GM10248 (cell line): ENCODE measurements at places on chromosomes 16 and 17.

GRCh38 chr17:50768346-50768761 is 1.0 kb upstream of the ANKRD40CL start:
- no peak for DNase-seq

DNA sequence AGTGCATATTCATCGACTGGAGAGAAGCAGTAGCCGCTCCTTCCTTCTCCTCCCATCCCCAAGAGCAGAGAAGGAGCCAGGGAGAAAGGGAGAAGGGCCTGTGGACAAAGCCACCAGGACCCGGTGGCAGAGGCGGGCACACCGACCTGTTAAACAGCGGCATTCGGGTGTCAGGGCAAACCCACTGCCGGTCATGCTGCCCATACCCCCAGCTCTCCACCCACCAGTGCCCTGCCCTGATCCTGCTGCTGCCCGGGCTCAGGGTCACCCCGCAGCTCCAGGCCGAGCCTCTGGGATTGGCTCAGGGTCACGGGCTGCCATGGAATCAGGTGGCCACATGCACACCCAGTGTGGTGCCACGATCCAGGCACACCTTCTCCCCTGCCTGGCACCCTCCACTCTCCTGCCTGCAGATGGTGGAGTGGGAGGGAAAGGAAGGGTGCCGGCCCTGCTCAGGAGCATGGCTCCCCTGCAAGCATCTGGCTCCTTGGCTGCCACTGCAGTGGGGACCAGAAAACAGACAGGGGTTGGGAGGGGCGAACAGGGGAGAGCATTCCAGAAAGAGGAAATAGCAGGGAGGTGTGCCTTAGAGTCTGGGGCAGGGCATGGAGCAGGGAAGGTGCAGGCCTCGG is 18.3 kb upstream of the RASD1 start:
- DNase-seq = no peak

GRCh38 chr16:1354815-1355540 is 3.2 kb downstream of the GNPTG start:
- no peak for DNase-seq

DNA sequence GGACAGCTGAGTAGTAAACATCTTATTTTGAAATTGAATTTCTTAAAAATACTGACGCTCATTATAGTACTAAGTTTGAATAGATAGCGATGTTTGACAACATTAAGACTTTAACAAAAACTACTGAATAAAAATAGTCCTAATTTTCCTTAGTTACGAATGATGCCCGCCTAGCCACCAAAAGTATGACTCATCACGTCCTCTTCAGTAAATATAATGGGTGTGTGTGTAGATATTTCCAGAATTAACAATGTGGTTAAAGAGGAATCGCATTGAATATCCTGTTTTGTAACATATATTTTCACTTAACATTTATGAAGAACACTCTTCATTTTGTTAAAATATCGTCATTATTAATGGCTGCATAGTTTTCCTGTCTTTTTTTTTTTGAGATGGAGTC is 187.6 kb downstream of the MYO1D start:
- DNase-seq = no peak

- no peak for DNase-seq
Observed at GRCh38 chr17:61878984-61879612, 15.8 kb upstream of the BRIP1 start.

- DNase-seq = no peak
Observed at GRCh38 chr16:55308973-55309372, 15.0 kb upstream of the IRX6 start.

DNA sequence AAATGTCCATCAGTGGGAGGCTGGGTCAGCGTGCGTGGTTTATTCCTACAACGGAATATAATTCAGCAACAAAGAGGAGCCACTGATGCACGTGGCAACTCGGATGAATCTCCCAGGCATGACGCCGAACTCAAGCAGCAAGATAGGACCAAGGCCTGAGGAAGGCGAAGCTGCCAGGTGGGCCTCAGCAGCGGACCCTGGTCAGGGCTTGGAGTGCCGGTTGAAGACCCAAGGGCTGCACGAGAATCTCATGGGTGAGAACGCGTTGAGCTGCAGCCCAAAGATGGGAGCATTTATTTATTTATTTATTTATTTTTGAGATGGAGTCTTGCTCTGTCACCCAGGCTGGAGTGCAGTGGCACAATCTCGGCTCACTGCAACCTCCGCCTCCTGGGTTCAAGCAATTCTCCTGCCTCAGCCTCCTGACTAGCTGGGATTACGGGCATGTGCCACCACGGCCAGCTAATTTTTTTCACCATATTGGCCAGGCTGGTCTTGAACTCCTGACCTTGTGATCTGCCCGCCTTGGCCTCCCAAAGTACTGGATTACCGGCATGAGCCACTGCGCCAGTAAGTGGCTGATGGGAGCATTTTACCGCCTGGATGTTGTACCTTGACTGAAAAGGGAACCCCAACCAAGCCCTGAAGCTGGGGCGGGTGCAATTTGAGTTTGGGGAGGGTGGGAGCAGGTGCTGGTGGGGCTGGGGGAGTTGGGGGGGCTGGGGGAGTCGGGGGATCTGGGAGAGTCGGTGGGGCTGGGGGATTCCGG is 18.1 kb upstream of the BAHCC1 start:
- DNase-seq = no peak

DNA sequence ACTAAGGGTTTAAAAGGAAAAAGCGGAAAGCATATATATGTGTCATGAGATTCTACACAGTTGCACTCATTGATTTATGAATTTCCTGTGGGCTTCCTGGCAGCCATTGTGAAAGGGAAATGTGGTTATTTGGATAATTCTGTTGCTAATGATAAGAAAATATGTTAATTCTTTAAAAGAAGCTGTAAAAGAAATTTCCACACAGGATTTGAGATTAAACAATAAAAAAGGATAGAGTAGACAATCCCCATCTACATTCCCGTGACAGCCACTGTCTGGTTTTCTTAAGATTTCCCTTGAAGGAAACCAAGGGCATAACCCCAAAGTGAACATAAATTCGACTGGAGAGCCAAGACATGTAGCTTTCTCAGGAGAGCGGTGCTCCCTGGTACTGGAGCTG is 397.5 kb downstream of the CPPED1 start:
- no peak for DNase-seq

DNA sequence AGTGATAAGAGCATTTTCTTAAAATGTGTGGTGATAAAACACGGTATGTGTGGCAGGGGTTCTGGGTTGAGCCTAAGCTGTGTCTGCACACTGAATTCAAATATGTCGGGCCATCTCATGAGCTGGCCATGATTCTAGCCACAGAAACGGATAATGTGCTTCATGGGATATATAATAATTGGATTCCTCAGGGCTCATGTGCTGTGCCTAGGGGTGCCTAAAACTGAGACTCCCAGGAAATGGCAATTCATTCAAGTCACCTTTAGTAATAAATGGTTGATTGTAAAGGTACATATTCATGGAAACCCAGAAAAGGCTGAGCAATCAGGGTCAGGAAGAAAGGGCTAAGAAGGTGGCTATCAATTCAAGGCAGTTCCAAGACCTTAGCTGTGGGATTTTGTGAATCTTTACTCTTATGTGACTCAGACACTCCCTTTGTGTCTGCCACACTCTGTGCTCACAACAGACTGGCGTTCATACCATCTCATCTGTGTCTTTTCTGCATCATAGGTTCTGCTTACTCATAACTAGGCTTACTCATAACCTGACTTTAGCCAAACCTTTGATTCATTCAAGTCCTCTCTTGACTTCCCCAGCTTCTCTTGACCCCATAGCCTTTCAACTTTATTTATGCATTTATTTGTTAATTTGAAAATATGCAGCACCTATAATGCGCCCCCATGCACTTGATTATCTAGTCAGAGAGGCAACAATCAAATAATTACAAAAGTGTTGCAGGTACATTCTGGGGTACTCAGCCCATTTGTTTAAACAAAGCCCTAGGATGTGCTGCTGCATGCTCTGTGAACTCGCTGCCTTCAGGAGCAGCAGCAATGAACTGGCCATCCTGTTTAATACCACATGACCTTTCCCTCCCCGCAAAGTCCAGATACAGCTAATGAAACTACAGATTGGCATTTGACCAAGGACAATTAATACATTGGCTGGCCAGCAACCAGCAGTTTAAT is 28.4 kb upstream of the MED13 start:
- peak; percentile 75 for DNase-seq

- no peak for DNase-seq
Observed at GRCh38 chr16:30009990-30010843, 610 bp downstream of the DOC2A start.

- no peak for DNase-seq
Observed at GRCh38 chr16:89923640-89924296, 626 bp downstream of the TUBB3 start.

DNA sequence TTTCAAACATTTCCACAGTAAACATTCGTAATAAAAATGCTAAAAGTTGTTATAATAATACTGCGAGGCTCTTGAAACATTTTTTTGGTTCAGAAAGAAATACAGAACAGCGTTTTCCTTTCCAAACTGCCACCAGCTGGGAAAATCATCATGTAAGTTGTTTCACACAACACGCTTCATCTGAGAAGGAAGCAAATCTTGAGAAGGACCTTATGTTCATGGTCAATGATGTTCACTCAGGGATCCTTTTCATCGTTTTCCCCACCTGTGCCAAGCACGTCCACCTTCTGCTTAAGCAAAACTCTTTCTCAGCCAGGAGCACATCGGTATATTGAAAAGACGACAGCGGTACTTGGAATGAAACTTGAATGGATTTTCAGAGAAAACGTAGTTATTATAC is 274.5 kb upstream of the ELAC2 start:
- DNase-seq = no peak

- no peak for DNase-seq
Observed at GRCh38 chr16:54381601-54382313, 95.2 kb upstream of the IRX3 start.

DNA sequence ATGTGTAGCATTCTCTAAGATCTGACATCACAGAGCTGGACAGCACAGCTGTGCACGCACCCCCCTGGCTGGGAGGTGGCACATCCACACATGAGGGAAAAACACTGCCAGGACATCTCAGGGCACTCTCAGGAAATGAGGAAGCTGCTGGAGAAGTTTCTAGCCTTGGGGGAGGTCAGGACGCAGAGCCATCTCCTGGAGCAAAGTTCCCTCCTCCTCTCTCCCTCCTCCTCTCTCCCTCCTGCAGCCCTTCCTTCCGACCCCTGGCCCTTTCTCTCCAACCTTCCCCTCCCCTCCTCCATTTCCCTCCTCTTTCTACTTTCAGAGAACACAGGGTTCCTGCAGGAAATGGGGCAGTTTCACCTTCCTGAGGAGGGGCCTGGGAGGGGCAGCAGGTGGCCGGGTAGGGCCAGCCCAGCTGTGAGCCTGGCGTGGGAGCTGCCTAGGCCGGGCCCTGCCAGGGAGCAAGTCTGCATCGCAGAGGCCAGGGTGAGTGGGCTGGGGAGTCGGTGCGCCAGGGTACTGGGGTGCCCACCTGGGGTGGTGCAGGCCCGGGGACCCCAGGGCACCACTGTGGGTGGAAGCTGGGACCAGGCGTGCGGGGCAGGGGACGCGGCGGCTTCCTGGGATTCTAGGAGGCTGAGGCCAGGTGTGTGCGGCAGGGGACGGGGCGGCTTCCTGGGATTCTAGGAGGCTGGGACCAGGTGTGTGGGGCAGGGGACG is at the start of gene DPEP1:
Gene DPEP1 (plus strand): TSS at position 412 of the 723 bp plus-strand sequence. CDS start 16,769 bp downstream, outside the sequence.
- no peak for DNase-seq

GRCh38 chr16:58332997-58333700 is 38.3 kb upstream of the PRSS54 start:
- no peak for DNase-seq

DNA sequence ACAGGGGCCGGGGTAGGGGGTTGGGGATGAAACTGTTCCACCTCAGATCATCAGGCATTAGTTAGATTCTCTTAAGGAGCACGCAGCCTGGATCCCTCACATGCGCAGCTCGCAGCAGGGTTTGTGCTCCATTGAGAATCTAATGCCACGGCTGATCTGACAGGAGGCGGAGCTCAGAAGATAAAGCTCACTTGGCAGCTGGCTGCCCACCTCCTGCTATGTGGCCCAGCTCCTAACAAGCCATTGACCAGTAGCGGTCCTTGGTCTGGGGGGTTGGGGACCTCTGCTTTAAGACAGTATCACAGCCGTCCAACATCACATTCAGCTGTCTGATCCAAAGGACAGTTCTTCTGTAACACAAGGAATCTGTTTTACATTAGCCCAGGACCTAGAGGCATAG is 62.5 kb downstream of the SLC39A11 start:
- DNase-seq = no peak

DNA sequence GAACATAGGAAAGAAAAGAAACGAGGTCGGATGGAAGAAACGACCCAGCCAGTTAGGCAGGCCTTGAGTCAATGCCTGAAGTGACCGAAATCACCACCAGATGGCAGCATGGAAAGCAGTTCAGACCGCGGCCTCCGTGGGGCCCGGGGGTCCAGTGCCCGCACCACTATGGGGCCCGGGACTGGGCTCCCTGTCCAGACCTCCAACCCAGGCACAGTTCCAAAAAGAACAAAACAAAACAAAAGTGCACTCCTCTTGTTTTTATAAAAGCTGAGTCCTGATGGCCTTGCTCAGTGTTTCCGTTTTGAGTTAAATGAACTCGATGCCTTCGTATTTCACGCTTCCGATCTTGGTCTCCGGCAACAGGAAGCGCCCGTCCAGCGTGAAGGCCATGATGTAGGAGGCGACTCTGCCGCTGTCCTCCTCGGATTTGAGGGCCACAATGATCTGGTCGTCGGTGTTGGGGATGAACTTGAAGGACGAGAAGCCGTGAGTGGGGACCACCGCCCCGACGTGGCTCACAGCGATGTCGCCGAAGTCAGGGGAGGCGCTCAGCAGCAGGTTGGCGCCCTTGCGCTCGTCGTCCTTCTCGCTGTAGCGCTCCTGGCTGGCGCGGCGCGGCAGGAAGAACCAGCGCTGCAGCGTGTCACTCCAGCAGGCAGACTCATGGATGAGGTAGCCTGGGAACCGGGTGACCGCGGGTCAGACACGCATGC is 13.7 kb upstream of the LGALS3BP start:
- DNase-seq = peak; percentile 74

GRCh38 chr16:15970743-15971439 is 21.5 kb downstream of the ABCC1 start:
- no peak for DNase-seq

- no peak for DNase-seq
Observed at GRCh38 chr16:54891346-54891745, 39.3 kb upstream of the IRX5 start.

GRCh38 chr17:33499040-33499439 is 205.9 kb upstream of the ASIC2 start:
- no peak for DNase-seq

GRCh38 chr16:88810912-88811768 is 588 bp downstream of the APRT start:
- DNase-seq = peak; percentile 81

DNA sequence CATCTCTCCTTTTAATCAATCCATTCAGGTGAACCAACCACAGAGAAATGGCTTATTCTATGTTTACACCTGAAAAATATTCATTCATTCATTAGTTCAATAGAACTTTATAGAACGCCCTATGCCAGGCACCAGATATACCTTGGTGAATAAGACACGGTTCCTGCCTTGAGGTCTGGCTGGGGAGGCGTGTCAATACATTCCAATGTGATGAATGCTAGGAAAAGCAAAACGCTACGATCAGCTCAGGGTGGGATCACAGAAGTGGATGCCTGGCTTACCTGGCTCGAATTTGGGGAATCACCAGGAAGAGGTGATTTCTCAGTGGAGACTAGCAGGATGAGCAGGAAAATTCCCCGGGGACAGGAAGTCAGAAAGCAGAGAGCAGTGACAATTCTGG is 17.5 kb upstream of the WFIKKN2 start:
- DNase-seq = no peak
